CD4-positive, alpha-beta T cell treated with Interleukin-2 at 100 ng/mL for 4 hours (primary cell): ENCODE measurements at places on chromosomes 4 and X.

DNA sequence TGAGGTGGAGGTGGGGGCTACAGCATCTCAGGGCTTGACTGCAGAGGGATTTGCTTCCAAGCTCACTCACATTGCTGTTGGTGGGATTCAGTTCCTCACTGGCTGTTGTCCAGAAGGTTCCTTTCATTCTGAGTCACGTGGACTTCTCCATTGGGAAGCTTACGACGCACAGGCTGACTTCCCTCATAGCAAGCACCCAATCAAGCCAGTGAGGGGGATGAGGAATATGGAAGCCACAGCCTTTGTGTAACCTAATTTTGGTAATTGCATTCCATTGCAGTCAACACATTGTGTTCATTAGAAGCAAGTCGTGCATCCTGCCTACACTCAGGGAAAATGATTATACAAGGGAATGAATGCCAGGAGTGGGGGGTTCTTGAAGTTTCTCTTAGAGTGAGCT is 32.7 kb upstream of the MXRA5 start:
- DNase-seq, result no peak

DNA sequence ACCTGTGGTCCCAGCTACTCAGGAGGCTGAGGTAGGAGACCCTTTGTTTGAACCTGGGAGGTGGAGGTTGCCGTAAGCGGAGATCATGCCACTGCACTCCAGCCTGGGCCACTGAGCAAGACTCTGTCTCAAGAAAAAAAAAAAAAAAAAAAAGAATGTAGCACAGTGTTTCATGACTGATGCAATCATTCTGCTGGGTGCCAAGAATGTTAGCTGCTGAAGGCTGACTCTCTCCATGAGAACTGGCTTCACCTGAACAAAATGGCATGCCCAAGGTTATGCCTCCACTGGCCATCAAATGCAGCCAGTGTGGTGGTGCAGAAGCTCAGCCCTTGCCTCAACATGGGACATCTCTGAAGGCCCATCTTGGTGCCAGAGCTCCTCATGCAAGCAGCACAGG is 412.1 kb downstream of the ADAM29 start:
- no peak for DNase-seq

- DNase-seq, result no peak
Measured at GRCh38 chr4:8463811-8464210, 23.2 kb downstream of the TRMT44 start.

GRCh38 chr4:134935320-134935719 is 733.7 kb upstream of the PABPC4L start:
- DNase-seq, result no peak

- no peak for DNase-seq
Measured at GRCh38 chr4:123787512-123788080, 391.0 kb downstream of the SPRY1 start.
